ENCODE measurements at places on chromosomes 4 and X.
A peak's percentile ranks its signal among the peaks of the same experiment; 100 is the strongest.

GRCh38 chr4:4256799-4257198 lies 8.8 kb upstream of the TMEM128 start:
- no peak for DNase-seq

DNA sequence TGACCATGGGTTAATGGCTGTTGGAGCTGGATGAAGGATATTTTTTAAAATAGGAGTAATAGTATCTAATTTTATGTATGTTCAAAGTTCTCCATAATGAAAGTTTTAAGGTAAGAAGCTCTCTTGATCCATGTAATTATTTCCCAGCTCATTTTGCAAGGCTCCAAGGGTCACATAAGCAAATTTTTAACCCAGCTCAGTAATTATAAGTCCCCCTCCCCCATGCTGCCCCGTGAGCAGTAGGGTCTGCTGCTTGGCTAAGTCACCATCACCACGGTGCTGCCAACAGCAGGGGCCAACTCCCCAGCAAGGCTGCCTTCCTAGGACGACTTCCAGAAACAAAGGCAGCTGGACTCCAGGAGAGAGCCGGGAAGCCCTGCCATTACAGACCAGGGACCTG lies 340.0 kb downstream of the FBXW7 start:
- DNase-seq = no peak

GRCh38 chr4:142596121-142596520 lies 250.0 kb downstream of the INPP4B start:
- DNase-seq = no peak

DNA sequence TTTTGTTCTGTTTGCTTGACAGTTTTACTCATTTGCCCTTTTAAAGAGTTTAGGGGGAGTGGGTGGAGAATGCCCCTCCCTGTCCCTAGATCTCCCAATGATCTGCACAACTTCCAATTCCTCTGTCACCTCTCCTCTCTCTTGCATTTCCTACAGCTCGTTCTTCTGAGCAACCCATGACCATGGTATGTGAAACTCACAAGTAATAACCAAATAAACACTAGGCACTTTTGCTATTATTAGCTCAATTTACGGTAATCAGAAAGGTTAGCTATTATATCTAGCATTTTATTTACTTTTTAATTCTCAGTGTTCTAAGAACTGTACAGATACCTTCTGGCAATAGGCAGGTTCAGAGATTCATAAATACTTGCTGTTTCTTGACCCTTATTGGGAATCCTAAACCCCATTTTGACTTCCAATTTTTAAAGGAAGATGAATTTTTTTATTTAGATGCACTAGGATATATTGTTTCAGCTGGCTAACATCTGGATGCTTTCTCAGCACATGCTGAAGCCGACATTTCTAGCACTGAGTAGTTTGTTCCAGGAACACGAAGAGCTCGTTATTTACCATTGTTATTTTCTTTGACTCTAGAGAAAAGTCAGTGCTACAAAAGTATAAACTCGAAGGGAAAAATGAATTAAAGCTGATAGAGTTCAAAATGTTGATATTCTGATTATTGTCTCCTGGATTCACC lies 194.7 kb upstream of the TLL1 start:
- no peak for DNase-seq

- no peak for DNase-seq
These were observed 1250.7 kb downstream of the RAPGEF2 start for GRCh38 chr4:160353548-160353947.

GRCh38 chrX:11164433-11164832 lies 53.3 kb downstream of the HCCS start:
- no peak for DNase-seq

- DNase-seq = no peak
These were observed 3.0 kb downstream of the ATP11C start for GRCh38 chrX:139929876-139930275.

- no peak for DNase-seq
These were observed 39.6 kb downstream of the RFC1 start for GRCh38 chr4:39326468-39326977.

DNA sequence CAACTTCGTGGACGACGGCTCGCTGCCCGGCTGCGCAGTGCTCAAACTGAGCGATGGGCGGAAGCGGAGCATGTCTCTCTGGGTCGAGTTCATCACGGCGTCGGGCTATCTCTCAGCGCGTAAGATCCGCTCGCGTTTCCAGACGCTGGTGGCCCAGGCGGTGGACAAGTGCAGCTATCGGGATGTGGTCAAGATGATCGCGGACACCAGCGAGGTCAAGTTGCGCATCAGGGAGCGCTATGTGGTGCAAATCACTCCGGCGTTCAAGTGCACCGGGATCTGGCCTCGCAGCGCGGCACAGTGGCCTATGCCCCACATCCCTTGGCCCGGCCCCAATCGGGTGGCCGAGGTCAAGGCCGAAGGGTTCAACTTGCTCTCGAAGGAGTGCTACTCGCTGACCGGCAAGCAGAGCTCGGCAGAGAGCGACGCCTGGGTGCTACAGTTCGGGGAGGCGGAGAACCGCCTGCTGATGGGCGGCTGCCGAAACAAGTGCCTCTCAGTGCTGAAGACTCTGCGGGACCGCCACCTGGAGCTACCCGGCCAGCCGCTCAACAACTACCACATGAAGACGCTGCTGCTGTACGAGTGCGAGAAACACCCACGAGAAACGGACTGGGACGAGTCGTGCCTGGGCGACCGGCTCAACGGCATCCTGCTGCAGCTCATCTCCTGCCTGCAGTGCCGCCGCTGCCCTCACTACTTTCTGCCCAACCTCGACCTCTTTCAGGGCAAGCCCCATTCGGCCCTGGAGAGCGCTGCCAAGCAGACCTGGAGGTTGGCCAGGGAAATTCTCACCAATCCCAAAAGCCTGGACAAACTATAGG lies 1.5 kb downstream of the MAB21L2 start:
- DNase-seq = peak; percentile 92

- DNase-seq = no peak
These were observed 62.9 kb downstream of the LRP2BP start for GRCh38 chr4:185332575-185333464.

DNA sequence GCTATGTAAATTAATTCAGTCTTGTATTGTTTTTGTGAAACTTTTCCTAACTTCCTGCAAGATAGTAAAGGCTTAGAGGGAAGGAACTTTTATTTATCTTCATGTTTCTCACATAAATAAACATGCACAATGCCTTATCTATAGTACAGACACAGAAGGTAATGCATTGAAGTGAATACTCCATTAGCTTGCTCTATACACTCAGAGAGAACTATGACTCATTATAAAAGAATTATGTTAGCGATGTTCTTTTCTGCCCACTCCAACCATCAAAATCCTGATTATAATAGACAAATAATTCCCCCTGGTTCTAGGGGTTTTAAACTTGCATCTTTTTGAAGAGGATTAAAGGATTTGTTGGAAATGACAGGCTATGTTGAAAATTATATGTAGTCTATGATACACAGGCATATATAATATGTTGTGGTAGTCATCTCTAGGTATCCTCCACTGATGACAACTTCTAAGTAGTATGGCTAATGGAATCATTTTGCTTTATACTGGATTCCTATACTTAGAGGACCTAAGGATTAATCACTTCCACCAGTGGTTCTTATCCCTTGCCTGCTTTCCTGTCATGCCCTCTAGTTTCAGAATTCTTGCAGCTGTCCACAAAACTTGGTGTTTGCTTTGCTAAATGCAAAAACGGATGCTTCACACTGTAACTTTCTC lies 115.7 kb downstream of the NDST4 start:
- DNase-seq = no peak

DNA sequence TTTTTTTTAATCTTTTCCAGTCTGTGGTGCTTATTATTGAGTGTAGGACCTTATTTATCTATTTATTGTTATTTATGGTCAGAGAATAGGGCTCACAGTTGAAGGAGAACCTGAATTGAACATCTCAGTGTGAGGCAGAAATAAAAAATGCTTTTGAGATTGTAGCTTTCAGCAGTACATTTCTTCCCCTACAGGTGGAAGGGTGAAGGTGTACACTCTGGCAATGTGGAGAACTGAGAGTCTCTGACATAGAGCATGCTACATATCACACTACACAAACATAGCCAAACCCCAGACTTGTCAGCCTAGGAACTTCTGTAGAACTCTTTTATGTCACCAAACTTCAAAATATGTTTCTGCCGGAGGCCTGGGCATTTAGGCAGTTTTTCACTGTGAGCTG lies 140.2 kb downstream of the STIM2 start:
- no peak for DNase-seq

- DNase-seq = no peak
These were observed 52.2 kb downstream of the AMMECR1 start for GRCh38 chrX:110265661-110266060.

DNA sequence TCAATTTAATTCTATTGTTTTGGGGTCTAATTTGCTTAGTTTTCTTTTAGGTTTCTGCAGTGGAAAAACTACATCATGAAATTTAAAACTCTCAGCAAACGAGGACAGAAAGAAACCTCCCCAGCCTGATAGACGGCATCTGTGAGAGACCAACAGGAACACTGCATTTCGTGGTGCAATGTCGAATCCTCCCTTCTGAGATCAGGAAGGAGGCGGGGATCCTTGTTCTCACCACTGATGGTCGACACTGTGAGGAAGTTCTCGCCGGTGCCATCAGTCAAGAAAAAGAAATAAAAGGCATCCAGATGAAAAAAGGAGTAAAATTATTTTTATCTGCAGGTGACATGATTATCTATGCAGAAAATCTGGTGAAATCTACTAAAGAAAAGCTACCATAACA lies 16.5 kb downstream of the GAK start:
- no peak for DNase-seq

DNA sequence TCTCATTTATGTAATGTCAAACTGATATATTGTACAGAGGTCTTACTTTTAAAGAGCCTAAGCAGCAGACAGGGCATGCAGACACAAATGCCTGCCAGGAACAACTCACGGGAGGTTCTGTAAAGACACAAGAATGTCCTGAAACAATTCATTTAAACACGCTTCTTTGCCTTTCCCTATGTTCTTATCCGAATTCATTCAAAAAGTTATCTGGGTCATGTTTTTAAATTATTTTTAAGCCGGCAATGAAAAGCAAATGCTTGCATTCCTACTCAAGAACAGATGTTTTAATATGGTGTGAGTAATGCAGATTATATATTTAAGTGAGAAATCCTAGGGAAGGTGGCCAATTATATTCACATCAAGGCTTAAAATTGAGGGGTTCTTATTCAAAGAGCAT lies 192.6 kb downstream of the PDGFC start:
- DNase-seq = no peak

DNA sequence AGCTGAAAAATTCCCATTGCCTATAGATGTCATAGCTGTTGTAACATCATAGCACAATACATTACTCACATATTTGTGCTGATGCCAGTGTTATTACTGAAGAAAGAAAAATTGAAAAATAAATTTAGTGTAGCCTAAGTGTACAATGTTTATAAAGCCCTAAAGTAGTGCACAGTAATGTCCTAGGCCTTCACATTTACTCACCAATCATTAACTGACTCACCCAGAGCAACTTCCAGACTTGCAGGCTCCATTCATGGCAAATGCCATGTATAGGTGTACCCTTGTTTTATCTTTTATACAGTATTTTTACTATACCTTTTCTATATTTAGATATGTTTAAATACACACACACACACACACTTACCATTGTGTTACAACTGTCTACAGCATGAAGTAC lies 265.4 kb upstream of the MAGEB18 start:
- DNase-seq = no peak

DNA sequence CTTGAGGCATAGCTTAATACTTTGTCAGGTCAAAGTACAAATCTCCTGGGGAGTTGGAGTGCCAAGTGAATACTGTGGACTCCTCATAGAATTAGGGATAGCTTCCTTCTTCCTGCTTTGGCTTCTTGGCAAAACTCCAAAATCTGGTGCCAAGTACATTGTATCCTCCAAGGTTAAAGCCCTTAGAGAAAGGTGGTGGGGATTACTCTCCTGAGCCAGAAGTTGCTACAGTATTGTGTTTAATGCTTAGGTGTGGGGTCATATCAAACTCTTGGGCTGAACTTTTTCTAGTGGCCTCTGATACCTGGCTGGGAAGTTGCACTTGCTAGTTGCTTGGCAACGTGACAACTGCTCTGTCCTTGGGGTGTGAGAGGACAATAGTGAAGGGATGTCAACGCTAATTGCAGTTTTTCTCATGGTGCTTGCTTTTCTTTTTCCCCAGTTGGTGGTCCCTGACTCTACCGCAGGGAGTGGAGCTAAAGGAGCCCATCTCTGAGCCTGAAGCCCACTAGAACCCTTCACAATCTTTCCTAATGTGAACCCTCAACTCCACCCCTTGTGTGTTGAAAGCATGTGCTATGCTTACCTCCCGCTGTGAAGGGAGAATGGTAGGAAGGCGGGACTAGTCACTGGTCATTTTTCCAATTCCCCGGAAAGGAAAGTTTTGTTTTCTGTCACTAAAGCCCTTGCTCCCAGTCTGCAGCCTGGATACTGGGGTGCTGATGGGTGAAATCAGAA lies 35.5 kb downstream of the DLG3 start:
- no peak for DNase-seq

DNA sequence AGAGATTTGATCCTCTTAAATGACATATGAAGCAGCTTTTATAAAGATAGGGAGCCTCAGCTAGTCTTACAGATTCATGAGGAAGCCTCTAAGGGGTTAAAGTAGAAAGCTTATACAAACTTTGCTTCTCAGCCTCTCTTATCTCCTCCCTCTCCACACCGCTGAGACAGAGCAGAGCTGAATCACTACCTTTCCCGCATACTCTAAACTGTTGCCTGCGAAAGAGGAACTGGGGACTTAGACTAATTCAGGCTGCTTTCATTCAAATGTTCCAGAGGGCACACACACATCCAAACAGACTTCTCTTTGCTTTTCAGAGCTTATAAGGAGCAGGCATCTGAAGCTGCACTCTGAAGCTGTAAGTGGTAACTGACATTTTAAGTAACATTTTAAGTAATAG lies at the start of gene SERTM2:
TSS of gene SERTM2 (plus strand) at position 169 of the 400 bp plus-strand sequence. CDS start 7,213 bp downstream, outside the sequence.
- no peak for DNase-seq

DNA sequence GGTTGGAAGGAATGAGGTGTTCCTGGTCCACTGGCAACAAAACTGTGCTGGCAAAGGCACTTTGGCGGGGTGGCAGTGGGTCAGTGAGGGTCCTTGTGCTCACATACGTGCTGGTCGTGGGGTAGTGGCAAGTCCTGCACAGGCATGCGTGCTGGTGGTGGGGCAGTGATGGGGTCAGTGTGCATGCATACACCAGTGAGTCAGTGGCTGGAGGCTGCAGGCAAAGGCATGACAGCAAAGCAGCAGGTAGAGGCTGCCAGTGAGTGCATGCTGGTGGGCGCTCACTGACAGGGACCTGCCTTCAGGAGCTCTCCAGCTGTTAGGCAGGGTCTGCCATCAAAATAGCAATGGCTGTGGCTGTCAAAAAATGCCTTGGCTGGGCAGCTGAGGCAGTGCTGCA lies 42.1 kb downstream of the TMPRSS11E start:
- no peak for DNase-seq

DNA sequence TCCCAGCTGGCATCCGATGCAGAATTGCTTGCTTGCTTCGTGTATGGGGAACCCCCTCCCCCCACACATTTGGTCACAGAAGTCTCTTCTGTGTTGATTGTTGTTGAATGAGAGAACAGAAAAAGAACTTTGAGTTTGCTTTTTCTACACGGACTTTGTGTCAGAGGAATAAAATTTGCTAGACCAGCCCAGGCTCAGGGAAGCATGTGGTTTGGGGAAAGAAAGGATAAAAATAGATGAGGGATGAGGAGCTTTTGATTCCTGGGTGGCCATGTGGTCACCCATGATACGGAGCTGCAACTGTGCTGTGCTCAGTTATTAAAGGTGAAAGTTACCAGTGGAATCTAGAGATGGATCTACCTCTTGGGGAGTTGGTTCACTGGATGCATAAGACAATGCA lies 34.2 kb upstream of the ESX1 start:
- no peak for DNase-seq

Data from chondrocyte (in vitro differentiated cells).